ENCODE measurements at places on chromosomes 6 and 20.

DNA sequence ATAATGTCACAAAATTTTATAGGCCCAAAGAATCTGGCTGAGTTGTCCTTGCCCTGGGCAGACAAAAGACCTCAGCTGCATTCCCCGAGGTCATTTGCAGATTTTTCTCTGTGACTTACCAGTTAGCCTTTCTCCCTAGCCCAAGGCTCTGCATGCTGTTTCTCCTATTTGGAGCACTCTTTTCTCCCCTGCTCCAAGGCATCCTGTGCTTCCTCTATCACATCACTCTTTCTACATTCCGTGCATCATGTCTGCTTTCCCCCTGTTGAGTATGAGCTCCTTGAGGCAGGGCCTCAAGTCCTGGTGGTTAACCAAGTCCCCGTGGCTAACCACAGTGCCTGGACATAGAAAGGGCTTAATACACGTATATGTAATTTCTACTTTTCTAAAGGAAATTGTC, 593 bp upstream of the GSTA3 start:
- DNase-seq: no peak

DNA sequence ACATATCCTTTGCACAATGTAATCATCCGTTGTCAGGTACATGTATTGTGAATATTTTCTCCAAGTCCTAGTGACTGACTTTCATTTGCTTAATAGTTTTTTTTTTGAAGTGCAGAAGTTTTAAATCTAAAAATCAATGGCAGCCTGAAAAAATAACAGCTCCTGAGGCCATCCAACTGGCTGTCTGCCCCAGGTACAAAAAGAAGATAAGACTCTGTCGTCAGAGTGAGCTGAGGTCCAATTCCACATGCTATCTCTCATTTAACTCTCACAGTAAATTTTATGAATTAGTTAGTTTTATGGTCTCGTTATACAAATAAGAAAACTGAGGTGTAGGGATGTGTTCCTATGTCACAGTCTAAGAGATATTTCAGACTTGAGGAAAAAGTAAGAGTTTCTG, 21.0 kb upstream of the SLPI start:
- DNase-seq: no peak

DNA sequence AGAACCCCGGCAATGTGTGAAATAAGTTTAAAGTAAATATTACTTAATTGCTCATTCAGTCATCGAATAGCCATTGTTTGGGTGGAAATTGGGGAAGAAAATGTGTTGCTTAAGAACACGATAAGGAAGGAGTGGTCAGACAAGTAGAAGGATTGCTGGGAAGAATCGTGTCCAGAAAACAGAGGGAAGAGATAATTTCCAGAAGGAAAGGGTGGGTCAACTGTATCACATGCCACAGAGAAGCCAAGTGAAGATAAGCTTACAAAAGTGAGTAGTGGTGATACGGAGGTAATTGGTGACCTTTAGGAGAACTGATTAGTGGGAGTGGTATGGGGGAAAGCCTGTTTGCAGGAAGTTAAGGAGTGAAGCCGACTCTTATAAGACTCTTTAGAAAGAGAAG, 306.2 kb downstream of the SOX4 start:
- DNase-seq: no peak

- DNase-seq: no peak
These were observed 157.5 kb downstream of the UNC5CL start for GRCh38 chr6:40881501-40881900.

DNA sequence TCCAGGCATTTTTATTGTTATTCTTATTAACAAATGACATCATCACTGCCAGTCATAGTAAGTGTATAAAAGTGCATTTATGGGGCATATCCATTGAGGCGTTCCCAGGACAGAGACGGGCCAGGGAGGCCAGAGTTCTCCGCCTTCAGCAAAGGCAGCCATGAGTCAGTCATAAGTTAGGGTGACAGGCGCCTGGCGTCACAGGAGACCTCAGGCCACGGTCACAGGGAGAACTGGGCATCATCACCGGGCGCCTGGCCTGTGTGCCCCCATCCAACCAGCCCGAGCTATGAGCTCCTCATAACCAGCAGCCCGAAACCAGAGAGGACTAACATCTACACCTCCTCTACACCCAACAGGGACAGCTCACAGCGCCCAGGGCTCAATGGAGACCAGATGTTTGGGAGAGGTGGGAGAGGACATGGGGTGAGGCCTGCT, 259.2 kb downstream of the DLL1 start:
- DNase-seq: no peak
